HAP-1 (cell line): ENCODE measurements at places on chromosomes 3 and 15.

GRCh38 chr3:120652896-120653545, 29.0 kb downstream of the HGD start:
- DNase-seq = no peak

GRCh38 chr15:73305331-73306211, 63.2 kb downstream of the HCN4 start:
- peak; percentile 80 for DNase-seq

DNA sequence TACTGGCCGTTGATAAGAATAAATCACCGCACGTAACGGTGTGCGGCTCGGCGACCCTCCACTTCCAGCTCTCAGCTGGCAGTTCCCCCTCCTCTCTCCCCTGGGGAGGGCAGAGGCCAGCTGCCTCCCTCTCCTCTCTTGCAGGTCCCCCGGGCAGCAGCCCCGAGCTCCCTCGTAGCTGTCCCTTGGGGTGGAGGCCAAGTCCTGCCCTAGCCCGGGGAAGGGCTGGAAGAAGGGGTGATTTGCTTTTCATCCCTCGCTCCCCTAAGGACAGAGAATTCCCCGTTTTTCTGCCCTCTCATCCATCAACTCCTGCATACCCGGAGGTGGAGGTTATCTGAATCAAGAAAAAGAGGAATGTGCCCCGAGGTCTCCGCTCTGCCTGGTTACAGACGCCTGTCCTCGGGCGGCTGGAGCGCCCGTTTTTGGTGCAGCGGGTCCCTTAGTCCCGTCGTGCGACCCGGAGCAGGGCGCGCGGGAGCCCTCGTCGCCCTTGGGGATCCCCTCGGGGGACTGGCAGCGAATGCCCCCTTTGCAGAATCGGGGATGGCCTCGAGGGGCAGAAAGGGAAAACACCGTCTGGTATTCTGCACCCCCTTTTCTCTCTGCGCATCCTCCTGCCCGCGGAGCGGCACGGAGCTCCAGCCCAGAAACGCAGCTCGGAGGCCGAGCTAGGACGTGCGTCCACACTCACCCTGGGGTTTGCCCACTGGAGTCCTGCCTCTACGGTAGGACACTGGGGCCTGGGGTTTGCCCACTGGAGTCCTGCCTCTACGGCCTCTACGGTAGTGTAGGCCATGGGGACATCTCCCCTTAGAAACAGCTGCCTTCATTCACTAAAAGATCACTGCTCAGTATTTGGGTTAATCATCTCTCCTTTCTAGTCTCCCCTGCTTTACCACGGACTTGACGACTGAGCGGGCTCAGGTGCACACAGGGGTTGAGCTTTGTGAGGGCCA, 2.2 kb downstream of the PTPRG start:
- DNase-seq = peak; percentile 25

DNA sequence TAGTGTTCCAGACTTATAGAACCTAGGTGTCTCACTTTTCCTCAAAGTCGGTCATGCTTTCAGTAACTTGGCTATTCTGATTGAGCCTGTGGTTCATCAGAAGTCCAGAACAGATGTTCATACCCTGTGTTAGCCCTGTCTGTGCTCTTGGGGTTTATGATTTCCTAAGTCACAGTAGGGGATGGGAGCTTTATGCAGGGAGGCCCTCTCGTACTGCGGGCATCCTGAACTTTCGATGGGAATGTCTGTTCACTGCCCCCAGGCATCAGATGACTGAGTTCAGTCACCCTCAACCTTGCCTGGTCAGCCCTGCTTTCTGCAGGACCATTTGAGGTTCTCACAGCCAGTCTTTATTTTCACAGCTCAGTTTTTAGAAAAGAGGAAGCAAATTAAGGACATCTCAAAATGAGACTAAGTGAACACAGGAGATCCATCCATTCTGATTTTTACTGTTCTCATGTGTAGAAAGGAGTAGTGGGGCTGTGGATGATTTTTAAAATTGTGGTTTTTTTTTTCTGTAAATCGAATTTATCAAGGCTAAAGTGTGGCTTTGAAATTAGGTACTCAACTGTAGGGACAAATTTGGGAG, 71.3 kb downstream of the CMTM8 start:
- DNase-seq = no peak
